GM12878 (cell line): ENCODE measurements at places on chromosomes 4 and X.

- H3K4me1 ChIP-seq, result peaks cover 11% of the 10 kb centered on the region
- H3K36me3 ChIP-seq, result peaks cover under 1% of the 10 kb centered on the region
- no peak for DNase-seq
- no peaks in the 10 kb centered on the region for H3K27me3 ChIP-seq
- H3K4me3 ChIP-seq, result peak overlapping the region; percentile 60; the same call in 1 of the 2 replicates
Observed at GRCh38 chrX:154021131-154021611, 1.5 kb upstream of the IRAK1 start.

- H3K36me3 ChIP-seq, result no peaks in the 10 kb centered on the region
- H3K4me3 ChIP-seq, result no peak overlapping the region
- no peak overlapping the region for H3K27ac ChIP-seq
- H3K27me3 ChIP-seq, result no peaks in the 10 kb centered on the region
- no peak for DNase-seq
- H3K4me1 ChIP-seq, result no peaks in the 10 kb centered on the region
Observed at GRCh38 chr4:93261207-93261606, 567.3 kb upstream of the ATOH1 start.

GRCh38 chr4:118113220-118113619 lies 78.9 kb downstream of the NDST3 start:
- H3K27me3 ChIP-seq, result no peaks in the 10 kb centered on the region
- no peak overlapping the region for H3K27ac ChIP-seq
- H3K4me1 ChIP-seq, result no peaks in the 10 kb centered on the region
- no peaks in the 10 kb centered on the region for H3K36me3 ChIP-seq

GRCh38 chrX:150411656-150412055 lies 48.5 kb downstream of the MAMLD1 start:
- no peak overlapping the region for H3K4me3 ChIP-seq
- H3K4me1 ChIP-seq, result no peaks in the 10 kb centered on the region

- no peak overlapping the region for H3K27ac ChIP-seq
- no peaks in the 10 kb centered on the region for H3K36me3 ChIP-seq
- no peak for DNase-seq
- H3K4me3 ChIP-seq, result no peak overlapping the region
- H3K27me3 ChIP-seq, result no peaks in the 10 kb centered on the region; the same call in 1 of the 2 replicates
Observed at GRCh38 chr4:139617702-139618490, 47.7 kb upstream of the MGST2 start.

DNA sequence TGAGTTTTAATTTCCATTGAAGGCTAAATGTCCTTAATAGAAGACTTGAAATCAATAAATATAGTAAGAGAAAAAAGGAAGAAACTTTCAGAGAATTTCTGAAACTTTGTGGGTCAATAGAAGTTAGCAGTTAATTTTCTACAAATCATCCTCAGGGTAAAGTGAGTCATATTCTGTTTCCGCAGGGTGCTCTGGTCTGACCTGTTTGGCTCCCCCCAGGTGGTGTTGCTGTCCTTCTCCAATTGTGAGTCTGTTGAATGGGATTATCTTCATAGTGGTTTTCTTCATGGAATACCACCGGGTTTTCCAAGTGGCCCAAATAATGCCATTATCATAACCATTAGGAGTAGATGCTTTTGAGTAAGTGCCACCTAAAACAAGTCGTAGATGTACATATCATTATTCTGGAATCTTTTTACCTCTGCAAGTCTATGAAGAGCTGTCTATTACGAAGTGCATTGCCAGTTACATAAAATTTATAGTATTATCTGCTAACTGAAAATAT lies 7.7 kb downstream of the FGG start:
- no peak overlapping the region for H3K4me3 ChIP-seq
- no peaks in the 10 kb centered on the region for H3K4me1 ChIP-seq
- no peaks in the 10 kb centered on the region for H3K27me3 ChIP-seq
- no peak for DNase-seq

DNA sequence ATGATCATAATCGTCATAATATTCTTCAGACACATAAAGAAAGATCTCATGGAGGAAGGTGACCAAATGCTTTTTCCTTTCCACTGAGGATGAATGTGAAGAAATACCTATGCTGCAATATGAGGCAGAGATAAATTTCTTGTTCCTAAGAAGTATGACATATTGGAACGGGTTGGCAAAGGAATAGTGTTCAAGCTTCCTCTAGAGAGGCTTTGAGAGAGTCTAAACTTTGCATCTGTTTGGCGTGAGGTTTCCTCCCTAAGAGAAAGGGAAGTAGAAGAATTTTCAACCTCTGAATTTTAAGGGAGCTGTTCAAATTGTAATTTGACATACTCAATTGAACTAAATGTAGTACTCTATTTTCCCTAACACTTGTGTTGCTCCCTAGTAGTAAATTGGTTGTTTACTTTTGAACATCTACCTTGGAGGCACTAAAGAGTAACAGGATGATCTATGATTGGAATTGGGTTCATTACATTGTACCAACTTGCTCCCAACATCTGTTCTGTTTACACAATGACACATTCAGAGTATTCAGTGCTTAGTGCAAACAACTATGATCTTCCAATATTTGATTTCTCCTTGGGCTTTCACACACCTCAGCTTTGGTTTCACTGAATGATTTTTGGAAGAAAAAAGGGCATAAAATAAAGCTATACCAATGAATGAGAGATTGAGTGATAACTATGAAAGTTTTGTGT lies 122.0 kb downstream of the CORIN start:
- H3K4me3 ChIP-seq, result no peak overlapping the region
- no peak overlapping the region for H3K27ac ChIP-seq
- H3K36me3 ChIP-seq, result no peaks in the 10 kb centered on the region
- H3K4me1 ChIP-seq, result no peaks in the 10 kb centered on the region
- no peak for DNase-seq
- no peaks in the 10 kb centered on the region for H3K27me3 ChIP-seq

DNA sequence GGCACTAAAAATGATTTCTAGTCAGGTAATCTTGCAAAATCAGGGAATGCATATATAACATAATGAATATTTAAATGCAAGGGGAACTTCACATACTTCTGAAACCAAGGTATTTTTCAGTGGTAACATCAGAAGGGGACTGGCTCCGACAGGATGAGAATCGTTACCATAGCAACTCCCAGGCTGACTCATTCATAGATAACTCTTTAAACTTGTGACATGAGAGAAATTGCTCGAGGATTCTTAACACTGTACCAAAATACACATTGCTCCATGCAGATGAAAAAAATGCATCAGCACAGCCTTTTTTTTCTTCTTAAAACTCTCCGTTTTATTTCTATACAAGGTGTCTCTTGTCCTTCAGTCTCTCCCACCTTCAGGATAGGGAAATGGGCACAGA lies 114.3 kb downstream of the GABRB1 start:
- peak; percentile 41 for DNase-seq
- H3K36me3 ChIP-seq, result no peaks in the 10 kb centered on the region
- no peak overlapping the region for H3K4me3 ChIP-seq
- no peaks in the 10 kb centered on the region for H3K27me3 ChIP-seq

GRCh38 chrX:103792916-103793544 lies 16.4 kb downstream of the PLP1 start:
- no peak overlapping the region for H3K27ac ChIP-seq
- no peak overlapping the region for H3K4me3 ChIP-seq
- no peaks in the 10 kb centered on the region for H3K4me1 ChIP-seq
- no peaks in the 10 kb centered on the region for H3K27me3 ChIP-seq
- DNase-seq, result no peak

- H3K27me3 ChIP-seq, result no peaks in the 10 kb centered on the region
- no peaks in the 10 kb centered on the region for H3K36me3 ChIP-seq
- no peaks in the 10 kb centered on the region for H3K4me1 ChIP-seq
- DNase-seq, result no peak
Observed at GRCh38 chr4:31908261-31908660, 1188.1 kb downstream of the PCDH7 start.

DNA sequence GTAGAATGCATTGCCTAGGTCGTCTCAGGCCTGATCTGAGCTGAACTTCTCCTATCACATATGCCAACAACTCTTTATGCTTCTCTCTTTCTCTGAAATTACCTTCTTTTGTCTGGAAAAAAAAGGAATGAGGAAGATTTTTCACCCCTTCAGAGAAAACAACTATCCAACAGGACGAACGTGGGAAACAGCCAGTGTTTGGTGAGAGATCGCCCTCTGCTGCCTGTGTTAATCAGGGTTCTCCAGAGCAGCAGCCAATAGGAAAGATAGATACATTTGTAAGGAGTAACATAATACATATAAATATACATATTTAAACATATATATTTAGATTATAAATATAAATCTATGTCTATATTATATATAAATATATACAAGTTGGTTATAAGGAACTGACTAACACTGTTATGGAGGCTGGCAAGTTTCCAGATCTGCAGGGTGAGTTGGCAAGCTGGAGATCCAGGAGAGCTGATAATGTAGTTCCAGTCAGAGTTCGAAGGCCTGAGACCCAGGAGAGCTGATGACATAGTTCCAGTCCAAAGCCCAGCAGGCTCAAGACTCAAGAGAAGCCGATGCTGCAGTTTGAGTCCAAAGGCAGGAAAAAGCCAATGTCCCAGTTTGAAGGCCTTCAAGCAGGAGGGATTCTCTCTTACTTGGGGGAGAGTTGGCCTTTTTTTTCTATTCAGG lies 13.3 kb downstream of the CETN2 start:
- H3K27ac ChIP-seq, result no peak overlapping the region
- no peaks in the 10 kb centered on the region for H3K36me3 ChIP-seq
- no peak for DNase-seq
- no peaks in the 10 kb centered on the region for H3K4me1 ChIP-seq
- no peak overlapping the region for H3K4me3 ChIP-seq

DNA sequence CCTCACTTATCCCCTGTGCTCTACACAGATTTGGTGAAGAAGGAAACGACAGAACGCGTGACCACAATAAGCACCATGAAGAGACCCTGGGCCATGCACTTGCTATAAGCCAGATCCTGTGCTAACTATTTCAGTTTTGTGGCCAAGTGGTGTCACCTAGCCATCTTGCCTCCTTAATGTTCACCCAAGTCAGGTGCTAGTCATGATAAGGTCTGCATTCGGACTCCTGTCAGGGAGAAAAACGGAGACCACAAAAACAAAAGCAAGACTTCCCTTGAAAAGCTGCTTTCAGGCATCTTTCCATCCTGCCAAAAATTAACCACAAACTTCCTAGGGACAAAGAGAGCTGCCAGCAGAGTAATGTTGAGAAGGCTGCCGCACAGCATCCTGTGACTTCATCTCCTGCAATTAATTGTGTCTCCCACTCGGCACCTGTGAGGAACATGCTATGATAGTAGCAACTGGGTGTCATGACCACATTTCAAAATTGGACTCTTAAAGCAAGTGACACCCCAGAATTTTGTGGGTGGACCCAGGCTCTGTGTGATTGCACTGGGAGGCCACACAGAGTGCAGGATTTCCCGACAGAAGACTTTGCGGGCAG lies 8.8 kb upstream of the IDS start:
- H3K27me3 ChIP-seq, result no peaks in the 10 kb centered on the region; the same call in 1 of the 2 replicates
- H3K27ac ChIP-seq, result no peak overlapping the region
- no peaks in the 10 kb centered on the region for H3K36me3 ChIP-seq
- DNase-seq, result no peak
- no peak overlapping the region for H3K4me3 ChIP-seq
